ENCODE measurements at places on chromosomes 13 and 19.

DNA sequence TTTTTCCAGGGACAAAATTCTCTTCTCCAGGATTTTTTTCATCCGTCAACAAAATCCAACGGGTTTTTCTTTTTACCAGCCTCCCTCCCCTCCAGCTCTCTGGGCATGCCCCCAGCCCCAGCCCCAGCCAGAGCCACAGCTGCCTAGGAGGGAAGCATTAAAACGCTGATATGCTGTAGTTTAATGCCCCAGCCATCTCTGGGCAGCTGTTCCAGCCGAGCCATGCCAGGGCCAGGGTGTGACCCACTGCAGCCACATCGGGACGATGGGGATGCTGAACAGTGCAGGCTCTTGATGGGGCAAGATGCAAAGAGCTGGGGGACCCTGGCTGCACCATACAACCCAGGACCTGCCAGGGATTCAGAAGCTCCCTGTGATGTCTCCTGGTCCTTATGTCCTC lies 32.1 kb downstream of the TSHZ3 start:
- no peak for DNase-seq

DNA sequence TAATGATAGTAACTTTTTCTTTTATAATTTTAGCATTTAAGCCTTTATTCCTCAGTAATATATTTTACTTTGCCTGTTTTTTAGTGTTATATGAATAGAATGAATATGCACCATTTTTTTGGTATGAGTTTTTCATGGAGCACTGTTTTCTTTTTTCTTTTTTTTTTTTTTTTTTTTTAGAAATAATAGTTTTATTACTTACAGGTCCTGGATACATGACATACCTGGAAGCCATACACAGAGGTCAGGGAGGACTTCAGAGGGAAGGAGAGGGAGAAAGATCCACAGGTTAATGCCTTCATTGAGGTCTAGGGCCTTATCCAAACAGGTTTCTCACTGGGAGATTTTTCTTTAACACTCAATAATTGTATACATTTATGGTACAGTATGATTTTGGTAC lies 26.4 kb downstream of the KCTD4 start:
- DNase-seq = no peak

- no peak for DNase-seq
These were observed 1222.6 kb downstream of the EFNB2 start for GRCh38 chr13:105312906-105313305.

DNA sequence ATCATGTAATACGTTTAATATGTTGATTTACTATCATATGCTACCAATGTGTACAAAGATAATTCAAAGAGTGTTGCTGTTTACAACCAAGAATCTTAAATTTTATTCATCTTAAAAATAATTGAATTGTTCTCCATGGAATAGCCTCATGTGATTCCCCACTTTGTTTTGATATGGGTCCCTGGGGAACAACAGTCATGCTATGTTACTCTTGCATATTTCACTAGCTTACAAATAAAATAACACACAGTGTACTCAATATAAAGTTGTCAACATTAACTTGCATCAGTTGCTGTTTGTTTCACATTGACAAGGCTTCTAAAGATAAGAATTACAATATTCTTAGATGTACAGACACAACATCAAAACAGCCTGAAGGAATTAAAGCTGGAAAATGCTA lies 2.3 kb downstream of the ENOX1 start:
- DNase-seq = no peak

DNA sequence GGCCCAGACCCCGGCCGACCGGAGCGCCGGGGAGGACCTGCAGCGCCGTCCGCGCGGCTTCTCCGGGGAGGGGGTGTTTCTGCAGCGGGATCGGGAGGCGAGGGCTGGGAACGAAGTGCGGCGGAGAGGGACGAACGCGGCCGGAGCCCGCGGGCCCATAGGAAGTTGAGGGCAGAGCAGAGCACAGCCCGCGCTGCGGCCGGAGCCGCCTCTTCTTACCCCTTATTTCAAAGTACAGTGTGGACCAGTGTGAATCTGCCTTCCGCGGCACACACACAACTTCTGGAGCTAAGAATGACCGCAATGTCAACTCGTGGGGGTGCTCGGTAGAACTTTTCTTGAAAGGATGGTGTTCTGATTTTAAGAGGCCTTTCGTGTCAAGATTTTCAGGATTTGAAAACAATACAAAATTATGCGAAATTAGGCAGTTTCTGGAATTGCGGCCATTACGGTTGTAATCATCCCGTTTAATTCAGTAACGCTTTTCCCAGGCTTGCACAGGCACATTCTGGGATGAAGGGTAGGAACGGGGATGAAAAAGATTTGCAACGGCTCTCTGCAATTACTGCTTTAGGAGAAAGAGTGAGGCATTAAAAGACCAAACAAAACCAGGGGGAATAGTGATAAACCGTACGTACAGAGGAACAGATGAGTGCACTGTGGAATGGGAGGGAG lies 821 bp downstream of the TDRD3 start:
- DNase-seq = peak; percentile 41

DNA sequence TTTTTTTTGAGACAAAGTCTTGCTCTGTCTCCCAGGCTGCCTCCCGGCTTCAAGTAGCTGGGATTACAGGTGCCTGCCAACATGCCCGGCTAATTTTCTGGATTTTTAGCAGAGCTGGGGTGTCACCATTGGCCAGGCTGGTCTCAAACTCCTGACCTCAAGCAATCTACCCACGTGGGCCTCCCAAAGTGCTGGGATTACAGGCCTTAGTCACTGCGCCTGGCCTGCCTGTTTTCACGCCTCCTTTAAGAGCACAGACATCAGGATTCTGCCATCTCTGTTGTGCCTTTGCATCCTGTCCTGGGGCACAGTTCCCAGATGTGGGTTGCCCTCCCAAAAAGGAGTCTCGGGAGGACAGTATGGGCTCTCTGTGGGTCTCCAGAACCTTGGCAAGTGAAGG lies 2.5 kb upstream of the PRAM1 start:
- no peak for DNase-seq

GRCh38 chr13:83878691-83879430 lies 3.4 kb downstream of the SLITRK1 start:
- no peak for DNase-seq

- peak; percentile 67 for DNase-seq
These were observed 50.0 kb downstream of the ALOX5AP start for GRCh38 chr13:30785191-30785850.

- DNase-seq = peak; percentile 27
These were observed 20.1 kb downstream of the GPR18 start for GRCh38 chr13:99237981-99238662.

- no peak for DNase-seq
These were observed 7.3 kb downstream of the GRTP1 start for GRCh38 chr13:113356596-113356995.

DNA sequence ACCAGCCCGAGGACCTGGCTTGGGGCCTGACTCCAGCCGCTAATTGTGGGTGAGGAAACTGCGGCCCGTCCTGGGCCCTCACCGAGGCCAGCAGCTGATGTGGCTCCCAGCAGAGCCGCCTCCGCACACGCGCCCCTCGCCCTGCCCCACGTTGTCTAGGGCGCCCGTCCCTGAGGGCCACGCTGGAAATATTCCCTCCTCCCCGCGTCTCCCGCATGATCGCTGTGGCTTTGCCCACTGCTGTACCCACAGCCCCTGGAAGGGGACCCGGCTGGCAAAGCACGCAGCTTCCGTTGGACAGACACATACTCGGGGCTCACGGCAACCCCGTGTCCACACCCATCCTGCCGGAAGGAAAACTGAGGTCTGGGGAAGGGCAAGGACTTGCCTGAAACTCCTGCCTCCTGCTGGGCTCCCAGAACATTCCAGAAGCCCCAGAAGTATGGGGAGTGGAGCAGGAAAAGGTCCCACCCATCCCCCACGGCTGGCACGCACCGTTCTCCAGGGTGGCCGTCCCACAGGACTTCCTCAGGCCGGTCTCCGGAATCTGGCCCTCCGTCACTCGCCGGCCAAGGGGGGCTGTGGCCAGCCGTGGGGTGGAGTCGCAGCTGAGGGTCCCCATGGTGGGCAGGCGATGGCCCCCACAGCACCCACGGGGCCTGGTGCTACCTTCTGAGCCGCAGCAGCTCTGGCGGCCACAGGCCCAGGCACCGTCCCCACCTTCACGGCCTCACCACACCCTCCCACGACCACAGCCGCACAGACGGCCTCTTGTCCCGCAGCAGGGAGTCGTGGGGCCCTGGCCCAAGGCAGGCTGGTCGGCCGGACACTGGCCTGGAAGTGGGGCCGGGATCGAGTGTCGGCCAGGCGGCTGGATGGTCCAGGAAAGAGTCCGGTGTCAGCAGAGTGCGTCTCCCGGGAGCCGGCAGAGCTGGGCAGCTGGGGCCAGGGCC lies 13.6 kb upstream of the SHC2 start:
- DNase-seq = no peak

- no peak for DNase-seq
These were observed 330.6 kb downstream of the KCNRG start for GRCh38 chr13:50345804-50346203.

- DNase-seq = no peak
These were observed 89.1 kb downstream of the CAB39L start for GRCh38 chr13:49354719-49355118.

GRCh38 chr19:41205995-41206394 lies 13.0 kb downstream of the CYP2S1 start:
- DNase-seq = no peak

GRCh38 chr13:99312493-99312883 lies 5.3 kb upstream of the GPR183 start:
- peak; percentile 79 for DNase-seq

GRCh38 chr19:48487948-48488347 lies 18.8 kb downstream of the CYTH2 start:
- DNase-seq = no peak

DNA sequence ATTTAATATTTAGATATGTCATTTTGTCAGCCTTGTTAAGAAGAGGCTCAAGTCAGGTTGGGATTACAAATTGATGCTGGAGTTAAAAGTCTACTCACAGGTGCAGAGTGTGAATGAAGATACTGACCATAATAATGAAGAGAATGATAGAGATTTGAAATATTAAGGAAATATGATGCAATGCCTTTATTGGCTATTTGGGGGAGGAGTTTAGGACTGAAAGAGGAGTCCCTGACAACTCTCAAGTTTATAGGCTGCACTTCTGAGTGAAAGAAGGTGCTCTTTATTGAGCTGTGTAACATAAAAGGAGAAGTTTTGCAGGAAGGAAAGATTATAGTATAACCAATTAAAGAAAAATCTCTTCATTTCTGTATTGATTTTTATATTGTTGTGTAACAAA lies 827.7 kb upstream of the PCDH9 start:
- no peak for DNase-seq

- no peak for DNase-seq
These were observed 36.7 kb downstream of the TMEM161A start for GRCh38 chr19:19101540-19101939.

DNA sequence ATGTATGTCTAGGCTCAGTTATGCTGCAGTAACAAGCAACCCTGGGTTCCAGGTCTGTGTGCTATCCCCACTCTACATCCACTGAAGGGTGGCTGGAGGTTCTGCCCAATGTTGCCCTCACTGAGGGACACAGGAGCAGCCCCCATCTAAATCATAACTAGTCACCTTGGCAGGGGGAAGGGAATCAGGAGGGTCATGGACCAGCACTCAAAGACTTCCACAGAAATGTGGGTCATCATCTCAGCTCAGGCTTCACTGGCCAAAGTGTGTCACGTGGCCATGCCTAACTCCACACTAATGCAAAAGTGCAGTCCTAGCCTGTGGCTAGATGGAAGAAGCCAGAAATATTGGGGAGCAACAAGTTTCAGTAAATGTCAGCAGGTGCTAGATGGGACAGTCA lies 137.3 kb upstream of the ZNF507 start:
- no peak for DNase-seq

GRCh38 chr13:43005460-43006236 lies 13.6 kb upstream of the EPSTI1 start:
- DNase-seq = no peak

- no peak for DNase-seq
These were observed 574.8 kb downstream of the IRS2 start for GRCh38 chr13:109211616-109212015.

GRCh38 chr19:329876-330275 lies 14.7 kb downstream of the MIER2 start:
- no peak for DNase-seq

- no peak for DNase-seq
These were observed 1.5 kb downstream of the SMAD9 start for GRCh38 chr13:36918246-36919131.

- DNase-seq = no peak
These were observed 284.0 kb downstream of the OXGR1 start for GRCh38 chr13:96710166-96710862.

DNA sequence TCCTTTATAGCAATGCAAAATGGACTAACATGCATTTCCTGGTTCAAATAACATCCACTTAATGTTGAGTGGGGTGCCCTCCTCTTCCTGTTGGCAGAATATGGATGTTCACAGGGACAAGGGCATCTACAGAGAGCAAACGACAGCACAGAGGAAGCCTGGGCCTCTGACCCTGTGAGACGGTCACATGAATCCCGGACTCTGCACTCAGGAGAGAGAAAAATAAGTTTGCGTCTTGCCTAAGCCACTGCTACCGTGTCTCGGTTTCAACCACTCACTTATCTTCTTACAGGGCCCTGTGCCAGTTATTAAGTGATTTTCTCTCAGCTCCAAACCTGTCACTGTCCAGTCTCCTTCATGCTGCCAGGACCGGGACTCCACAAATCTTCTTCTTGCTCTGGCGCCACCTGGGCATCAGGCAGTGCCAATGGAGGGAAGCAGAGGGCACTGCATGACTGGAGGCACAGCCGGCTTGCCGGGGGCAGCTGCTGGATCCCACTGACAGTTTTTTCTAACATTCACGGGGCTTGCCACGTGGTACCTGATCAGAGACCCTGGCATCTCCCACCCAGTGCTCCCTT lies 11.8 kb downstream of the LIG1 start:
- no peak for DNase-seq

DNA sequence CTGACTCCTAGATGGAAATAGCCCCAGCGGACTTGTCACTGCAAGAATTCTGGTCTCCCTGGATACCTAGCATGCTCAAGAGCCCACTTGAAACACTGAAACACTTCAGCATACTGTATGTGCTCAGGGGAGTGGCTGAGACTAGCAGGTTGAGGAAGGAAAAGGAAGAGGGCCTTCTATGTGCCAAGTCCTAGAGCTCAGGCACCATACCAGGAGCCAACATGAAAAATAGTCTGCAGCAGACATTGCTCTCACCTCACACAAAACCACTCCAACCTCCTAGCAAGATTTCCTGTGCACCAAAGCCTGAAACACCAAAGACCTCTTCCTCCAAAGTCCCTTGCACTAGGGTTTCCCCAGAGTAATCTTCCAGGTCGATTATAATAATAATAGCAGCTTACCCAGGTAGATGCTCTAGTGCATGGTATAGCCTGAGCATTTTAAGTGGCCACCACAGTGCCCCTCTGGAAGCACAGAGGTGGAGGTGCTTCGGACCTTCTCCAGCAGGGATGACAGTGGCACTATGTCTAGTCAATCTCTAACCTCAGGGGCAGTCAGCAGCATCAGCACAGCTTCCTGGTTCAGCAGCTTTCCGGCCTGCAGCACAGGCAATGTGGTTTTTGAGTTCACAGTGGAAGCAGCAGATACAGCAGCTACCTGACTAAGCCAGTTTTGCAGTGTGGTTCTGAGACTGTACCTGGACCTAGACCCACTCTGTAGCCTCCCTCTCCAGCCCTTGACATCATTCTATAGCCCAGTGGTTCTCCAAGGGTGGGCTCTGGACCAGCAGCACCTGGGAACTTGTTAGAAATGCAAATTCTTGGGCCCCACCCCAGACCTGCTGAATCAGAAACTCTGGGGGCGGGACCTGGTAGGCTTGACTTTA lies 45.6 kb upstream of the UBE2L5 start:
- peak; percentile 64 for DNase-seq

Measured in CD4-positive, alpha-beta T cell treated with Interferon alpha-2 for 1 hour (primary cell).